ENCODE measurements at places on chromosomes 6 and 20. TPM values are rescaled to one million over a fixed set of nuclear protein-coding genes. Genes with fewer than 3 reads are reported as not detected.

The MEI4 gene
- total RNA-seq, result not detected

The ASIP gene
- not detected for total RNA-seq

The SRSF12 gene
- total RNA-seq, result under 0.01 TPM

The TMC2 gene
- total RNA-seq, result not detected

The TAGAP gene
- total RNA-seq, result not detected

The PTK6 gene
- total RNA-seq, result 0.12 TPM

The BEND6 gene
- 14.5 TPM for total RNA-seq

The C6orf118 gene
- total RNA-seq, result not detected

The OR2J1 gene
- not detected for total RNA-seq

The PPP1R3G gene
- total RNA-seq, result 1.2 TPM

The C6orf58 gene
- not detected for total RNA-seq

The HCRTR2 gene
- not detected for total RNA-seq

The MEP1A gene
- not detected for total RNA-seq

The IMPG1 gene
- total RNA-seq, result not detected

The COL21A1 gene
- 28.5 TPM for total RNA-seq

The HLA-DOB gene
- 0.13 TPM for total RNA-seq

The MUC22 gene
- total RNA-seq, result not detected

The PNLDC1 gene
- total RNA-seq, result not detected

The ZNF391 gene
- 0.56 TPM for total RNA-seq

The PTCHD4 gene
- 1.2 TPM for total RNA-seq

The FAM209A gene
- 0.12 TPM for total RNA-seq

The TFAP2D gene
- 0.26 TPM for total RNA-seq

The AKAP12 gene
- 456 TPM for total RNA-seq

The CHMP4B gene
- 38.0 TPM for total RNA-seq

The DHX16 gene
- 33.3 TPM for total RNA-seq

The LY6G6D gene
- not detected for total RNA-seq
